ENCODE measurements at places on chromosomes 2 and 18.

GRCh38 chr2:139365189-139365588 is 585.0 kb upstream of the NXPH2 start:
- no peak for DNase-seq

DNA sequence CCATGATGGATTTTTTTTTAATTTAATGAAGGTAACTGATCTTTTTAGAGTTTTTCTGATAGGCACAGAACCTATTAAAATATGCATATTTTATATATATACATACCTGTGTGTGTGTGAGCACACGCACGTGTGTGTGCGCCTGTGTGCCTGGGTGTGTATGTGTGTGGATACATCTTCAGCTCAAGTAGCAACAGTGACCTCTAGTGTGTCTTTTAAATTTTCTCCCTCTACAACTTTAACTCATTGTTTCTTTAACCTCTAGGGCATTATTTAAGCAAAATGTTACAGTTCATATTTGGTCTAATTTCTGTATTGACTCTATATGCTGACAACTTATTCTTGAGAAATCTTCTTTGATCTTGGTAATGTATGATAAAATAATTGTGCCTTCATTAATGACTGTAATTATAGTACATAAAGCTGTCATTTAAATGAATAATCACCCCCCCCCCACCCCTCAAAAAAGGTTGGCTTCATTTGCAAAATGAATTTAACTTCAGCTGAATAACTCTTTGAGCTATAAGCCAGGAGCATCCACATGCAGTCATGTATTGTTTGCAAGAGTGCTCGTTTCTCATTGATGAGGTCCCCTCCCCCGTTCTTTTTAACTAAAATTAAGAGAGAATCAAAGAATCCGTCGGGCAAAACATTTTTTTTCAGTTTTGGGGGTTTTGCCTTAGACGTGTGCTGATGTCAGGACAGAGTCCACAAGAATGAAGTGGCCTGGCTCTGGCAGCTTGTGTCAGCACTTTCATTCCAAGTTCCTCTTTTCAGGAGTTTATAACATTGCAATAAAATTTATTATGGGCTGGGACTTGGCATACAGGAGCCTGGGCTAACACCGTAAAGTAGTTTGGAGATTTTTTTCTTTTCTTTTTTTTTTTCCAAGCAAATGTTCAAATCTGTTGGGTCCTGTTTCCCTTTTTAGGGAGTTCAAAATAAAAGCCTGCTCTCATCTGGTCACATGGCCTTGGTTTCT is 80.0 kb downstream of the ETAA1 start:
- DNase-seq: no peak

DNA sequence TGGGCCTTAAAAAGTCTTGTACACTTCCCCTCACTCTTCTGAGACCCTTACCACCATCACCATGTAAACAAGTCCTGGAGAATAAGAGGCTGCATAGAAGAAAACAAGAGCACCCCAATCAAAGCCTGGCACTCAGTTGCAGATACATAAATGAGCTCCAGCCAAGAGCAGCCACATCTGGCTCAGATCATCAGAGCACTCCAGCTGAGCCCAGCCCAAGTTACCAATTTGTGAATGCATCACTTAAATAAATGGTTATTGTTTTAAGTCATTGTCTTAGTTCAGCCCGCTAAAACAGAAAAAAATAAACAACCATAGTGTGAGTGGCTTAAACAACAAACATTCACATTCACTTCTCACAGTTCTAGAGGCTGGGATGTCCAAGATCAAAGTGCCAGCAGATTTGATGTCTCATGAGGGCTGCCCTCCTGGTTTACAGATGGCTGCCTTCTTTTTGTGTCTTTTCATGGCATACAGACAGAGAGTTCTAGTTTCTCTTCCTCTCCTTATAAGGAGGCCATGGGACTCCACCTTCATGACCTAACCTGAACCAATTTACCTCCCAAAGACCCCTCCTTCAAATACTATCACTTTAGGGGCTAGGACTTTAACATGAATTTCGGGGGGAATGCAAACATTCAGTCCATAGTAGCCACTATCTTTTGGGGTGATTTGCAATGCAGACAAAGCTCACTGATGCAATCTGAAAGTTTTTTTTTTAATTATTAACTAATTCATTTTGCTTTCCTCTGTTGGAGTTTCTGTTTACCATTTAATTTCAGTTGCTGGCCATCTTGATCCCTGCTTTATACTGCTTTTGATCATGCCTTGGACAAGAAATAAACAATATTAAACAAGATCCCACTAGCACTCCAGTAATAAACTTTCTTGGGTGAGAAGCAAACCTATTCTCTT is 187.5 kb upstream of the ACVR2A start:
- DNase-seq: no peak

GRCh38 chr2:237642038-237642734 is 14.8 kb downstream of the LRRFIP1 start:
- DNase-seq: no peak

- DNase-seq: peak; percentile 17
These were observed 59.0 kb upstream of the LDLRAD4 start for GRCh38 chr18:13159579-13159978.

GRCh38 chr18:60684843-60685513 is 312.4 kb upstream of the MC4R start:
- DNase-seq: peak; percentile 3

GRCh38 chr18:24499814-24500213 is 39.4 kb downstream of the HRH4 start:
- no peak for DNase-seq

DNA sequence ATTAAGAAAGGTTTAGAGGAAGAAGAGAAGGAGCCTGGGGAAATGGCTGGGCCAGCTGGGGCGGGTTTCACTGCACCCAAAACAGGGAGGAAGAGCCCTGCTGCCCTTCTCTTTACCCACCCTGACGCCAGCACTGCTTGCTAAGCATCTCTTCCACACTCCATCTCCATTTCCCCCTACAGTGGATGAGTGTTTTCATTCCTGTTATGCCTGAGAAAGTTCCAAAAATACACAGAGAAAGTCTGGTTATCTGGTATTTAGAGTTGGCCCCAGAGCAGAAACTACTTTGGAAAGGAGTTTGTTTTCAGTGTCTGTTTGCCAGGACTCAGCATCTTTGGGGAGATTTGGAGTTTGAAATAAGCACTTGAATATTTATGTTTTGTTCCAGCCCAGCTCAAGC is 451.0 kb downstream of the SLC4A3 start:
- no peak for DNase-seq

DNA sequence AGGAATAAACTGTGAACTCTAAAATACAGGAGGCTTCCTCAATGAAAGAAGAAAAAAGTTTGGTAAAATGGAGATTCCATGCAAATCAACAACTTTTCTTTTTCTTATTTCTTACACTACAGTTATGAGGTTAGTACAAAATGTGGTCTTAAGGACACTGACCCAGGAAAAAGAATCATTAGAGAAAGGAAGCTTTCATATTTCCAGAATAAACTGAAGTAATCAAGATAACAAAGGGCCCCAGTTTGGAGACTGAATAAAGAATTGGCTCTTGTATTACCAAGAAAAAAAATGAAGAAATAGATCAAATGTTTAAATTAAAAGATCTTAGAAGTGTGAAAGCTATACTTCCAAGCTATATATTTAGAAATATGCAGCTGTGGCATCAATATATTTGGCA is 72.3 kb downstream of the SLC66A3 start:
- no peak for DNase-seq

GRCh38 chr2:138577066-138577465 is 75.5 kb downstream of the SPOPL start:
- DNase-seq: no peak

DNA sequence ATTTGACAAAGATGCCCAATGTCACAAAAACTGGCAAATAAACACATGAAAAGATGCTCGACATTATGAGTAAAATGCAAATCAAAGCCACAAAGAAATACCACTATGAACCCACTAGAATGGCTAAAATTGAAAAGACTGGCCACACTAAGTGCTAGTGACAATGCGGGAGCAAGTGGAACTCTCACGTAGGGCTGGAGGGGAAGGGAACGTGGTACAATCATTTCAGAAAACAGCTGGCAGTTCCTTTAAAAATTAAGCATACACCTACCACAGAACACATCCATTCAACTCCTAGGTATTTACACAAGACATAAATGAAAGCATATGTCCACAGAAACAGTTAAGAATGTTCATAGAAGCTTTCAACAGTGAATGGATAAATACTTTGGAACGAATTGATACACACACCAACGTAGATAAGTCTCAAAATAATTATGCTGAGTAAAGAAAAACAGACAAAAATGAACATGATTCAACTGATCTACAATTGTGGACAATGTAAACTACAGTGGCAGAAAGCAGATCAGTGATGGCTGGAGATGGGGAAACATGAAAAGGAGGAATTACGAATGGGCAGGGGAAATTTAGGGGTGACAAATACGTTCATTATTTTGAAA is 71.7 kb downstream of the MYOM1 start:
- no peak for DNase-seq

DNA sequence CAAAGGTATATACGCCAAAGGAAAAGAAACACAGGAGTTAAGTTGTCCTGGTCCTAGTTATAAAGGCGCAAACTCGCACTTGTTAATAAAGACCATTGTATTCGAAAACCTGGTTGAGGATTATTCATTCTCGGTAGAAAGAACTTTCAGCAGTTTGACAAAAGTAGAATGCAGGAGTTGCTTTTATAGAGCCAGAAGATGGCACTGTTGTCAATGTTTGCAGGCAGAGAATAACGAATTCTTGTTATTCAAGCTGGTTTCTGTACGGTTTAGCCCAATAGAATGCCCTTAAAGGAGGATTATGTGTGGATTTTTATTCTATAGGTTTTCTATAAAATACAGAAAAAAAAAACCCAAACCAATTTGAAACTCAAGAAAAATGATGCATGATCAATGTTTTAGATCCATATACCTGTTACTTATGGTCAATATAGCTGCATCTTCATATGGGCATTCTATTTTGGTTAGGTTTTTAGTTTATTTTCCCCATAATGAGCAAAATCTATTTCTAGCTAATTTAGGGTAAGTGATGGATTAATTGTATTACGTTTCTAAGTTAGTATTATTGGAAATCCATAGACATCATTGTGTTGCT is 510.3 kb downstream of the PLCL1 start:
- peak; percentile 28 for DNase-seq

DNA sequence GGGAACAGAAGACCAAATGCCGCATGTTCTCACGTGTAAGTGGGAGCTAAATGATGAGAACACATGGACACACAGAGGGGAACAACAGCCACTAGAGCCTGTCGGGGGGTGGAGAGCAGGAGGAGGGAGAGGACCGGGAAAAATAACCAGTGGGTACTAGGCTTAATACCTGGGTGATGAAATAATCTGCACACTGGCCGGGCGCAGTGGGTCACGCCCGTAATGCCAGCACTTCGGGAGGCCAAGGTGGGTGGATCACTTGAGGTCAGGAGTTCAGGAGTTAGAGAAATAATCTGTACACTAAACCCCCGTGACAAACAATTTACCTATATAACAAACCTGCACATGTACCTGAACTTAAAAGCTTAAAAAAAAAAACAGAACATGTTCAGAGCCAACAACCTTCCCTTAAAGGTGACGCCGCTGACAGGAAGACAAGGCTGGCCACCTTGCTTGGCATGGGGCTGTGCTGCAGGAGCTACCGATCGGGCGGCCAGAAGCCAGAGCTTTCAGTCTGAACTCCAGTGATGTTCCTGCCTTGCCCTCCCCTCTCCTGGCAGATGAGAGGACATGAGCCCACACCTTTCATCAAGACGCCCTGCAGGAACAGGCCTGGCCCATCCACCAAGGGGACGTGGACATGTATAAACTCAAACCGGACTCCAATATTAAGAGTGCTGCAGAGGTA is 11.2 kb downstream of the SLC66A2 start:
- DNase-seq: no peak

DNA sequence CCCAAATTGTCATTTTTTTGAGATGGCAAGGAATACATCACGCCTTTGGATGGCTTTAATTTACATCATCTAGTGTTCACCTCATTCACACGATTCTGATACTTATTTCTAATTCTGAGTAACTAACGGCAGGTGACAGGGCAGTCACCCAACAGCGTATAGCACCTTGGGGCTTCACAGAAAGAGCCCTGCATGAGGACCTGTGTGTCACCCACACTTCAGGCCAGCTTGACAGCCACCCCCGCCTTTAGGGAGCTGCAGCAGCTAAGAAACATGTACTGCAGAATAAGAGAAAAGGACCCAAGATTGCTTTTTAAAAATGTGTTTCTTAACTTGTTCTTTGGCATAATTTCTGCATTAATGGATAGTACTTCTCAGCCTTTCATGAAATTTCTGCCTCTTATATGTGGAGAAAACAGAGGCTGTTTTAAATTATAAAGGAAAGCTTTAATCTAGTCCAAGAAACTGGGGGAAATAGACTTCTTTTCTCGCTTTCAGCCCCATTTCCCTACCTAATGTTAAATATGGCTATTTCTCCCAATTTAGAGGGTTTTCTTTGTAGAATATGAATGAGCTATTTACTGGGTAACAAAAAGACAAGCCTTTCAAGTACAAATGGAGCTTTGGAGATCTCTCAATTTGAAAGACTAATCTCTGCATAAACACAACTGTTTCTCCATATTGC is 245.1 kb downstream of the LDLRAD4 start:
- no peak for DNase-seq

DNA sequence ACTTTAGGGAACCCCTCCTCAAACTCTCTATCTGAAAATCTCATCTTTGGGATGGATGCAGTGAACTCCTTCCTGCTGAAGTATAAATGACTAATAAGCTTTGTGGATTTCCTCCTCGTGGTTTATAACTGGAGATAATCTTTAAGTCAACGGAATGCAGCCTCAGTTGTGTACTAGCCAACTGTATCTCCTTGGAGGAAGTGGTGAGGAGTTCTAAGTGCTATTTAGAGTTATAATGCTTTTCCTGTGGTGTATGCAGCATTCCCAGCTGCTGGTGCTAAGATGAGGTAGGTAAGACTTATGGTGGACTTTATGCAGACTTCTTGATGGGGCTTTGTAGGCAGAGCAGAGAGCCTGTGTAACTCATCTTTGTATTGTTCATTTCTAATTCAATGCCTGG is 90.9 kb downstream of the LYPD6B start:
- no peak for DNase-seq

- no peak for DNase-seq
These were observed 44.0 kb downstream of the DNMT3A start for GRCh38 chr2:25297738-25298137.

DNA sequence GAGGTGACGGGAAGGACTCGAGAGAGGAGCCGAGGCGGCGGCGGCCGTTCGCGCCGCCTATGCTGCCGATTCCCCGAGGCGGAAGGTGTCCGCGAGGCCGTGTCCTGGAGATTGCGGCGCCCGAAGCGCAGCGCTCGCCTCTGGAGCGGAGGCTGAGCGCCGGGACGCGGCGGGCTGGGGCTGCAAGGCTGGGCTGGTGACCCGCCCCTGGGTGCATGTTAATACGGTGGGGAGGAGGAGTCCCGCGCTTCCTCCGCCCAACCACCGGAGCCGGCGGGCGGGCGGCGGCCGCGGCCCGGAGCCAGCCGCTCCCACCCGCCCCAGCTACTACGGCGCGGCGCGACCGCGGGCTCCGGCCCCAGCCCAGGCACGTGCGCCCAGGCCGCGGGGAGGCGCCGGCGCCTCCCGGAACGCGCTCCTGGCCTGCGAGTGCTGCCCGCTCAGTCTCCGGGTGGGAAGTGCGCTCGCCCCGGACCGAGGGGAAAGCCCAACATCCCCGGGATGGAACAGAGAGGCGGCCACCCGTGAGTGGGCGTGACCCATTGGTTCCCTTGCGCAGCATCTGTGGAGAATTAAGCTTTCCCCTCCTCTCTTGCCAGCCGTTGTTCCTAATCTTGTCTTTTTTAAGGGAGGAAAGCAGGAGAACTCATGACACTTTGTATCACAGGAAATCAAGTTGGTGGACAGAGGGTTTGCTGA is at the start of gene DLGAP1:
Gene DLGAP1 (minus strand): TSS at position 195 of the 699 bp plus-strand sequence.
- DNase-seq: no peak

- DNase-seq: peak; percentile 60
These were observed 72.2 kb upstream of the RBM44 start for GRCh38 chr2:237726401-237726830.

All from skeletal muscle cell (primary cell).